Activated CD4-positive, alpha-beta T cell treated with anti-CD3 and anti-CD28 coated beads, Interleukin-10, Interleukin-2, amounts not matched to agents 100 ng/mL and 50 ng/mL, durations not matched to agents 16 hours and 8 hours (primary cell): ENCODE measurements at places on chromosomes 4 and X.

DNA sequence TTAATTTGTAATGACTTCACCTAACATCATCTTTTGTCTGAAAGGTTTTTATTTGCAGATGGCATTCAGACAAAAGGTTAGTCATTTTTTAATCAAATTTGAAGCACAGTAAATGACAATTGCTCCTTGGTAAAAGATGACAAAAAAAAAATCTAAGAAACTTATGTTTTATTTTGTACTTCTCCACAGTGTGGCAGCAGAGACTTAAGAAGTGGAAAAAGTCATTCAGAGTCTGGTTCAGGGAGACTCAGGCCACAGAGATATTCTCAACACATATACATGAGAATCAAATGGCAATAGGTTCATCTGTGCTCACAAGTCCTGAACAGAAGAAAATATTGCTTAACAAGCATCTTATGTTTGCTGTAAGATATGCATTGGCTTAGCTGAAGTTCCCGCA lies 436.2 kb downstream of the KCNIP4 start:
- no peak for DNase-seq

DNA sequence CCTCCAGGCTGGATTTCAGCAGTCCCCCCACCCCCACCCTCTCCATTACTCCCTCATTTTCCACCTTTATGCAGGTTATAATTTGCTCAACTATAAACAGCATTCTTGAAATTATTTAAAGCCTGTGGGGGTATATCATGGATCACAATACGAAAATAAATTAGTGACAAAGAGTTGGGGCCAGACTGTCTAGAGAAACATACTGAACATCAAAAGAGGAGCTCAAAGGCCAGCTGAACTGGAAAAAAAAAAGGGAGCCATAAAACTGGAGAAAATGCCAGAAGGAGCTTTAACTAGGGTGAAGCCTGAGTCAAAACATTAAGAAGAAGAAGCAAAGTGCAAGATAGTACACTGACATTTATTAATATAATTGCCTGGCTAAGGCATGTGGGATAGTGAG lies 137.8 kb downstream of the ANTXR2 start:
- no peak for DNase-seq

- DNase-seq: no peak
Observed at GRCh38 chr4:19531906-19532848, 719.5 kb upstream of the SLIT2 start.

GRCh38 chr4:38949411-38950051 lies 81.9 kb downstream of the FAM114A1 start:
- DNase-seq: peak; percentile 49

GRCh38 chr4:13306356-13306755 lies 177.8 kb downstream of the RAB28 start:
- no peak for DNase-seq

GRCh38 chr4:89121387-89122068 lies 10.2 kb downstream of the TIGD2 start:
- no peak for DNase-seq

- DNase-seq: no peak
Observed at GRCh38 chr4:183823434-183823833, 81.7 kb upstream of the STOX2 start.

DNA sequence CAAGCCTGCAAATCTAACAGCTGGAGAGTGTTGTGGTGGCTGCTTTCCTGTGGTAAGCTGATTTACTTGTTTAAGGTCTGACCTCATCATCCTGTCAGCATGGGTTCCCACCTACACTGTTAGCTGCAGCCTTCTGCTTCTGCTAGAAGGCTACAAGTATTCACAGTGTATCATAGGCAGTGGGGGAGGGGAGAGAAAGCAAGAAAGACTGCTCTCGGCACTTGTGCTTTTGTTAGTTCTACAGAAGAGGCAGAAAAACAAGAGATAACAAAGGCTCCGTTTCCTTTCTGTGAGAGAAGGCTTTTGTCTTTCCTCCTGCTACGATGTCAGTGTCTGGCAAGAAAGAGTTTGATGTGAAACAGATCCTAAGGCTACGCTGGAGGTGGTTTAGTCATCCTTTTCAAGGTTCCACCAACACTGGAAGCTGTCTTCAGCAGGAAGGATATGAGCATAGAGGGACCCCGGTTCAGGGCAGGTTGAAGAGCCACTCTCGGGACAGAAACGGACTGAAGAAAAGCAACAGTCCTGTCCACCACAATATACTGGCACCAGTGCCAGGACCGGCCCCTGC lies at the start of gene KLHL4:
Gene KLHL4 (plus strand): TSS at position 232 of the 571 bp plus-strand sequence. CDS start 92 bp downstream, at position 324.
- peak; percentile 6 for DNase-seq

- DNase-seq: no peak
Observed at GRCh38 chrX:68669094-68669860, 21.8 kb downstream of the STARD8 start.

GRCh38 chrX:117094149-117094548 lies 631.4 kb upstream of the CT83 start:
- no peak for DNase-seq

GRCh38 chr4:3335385-3335784 lies 42.6 kb downstream of the RGS12 start:
- no peak for DNase-seq

DNA sequence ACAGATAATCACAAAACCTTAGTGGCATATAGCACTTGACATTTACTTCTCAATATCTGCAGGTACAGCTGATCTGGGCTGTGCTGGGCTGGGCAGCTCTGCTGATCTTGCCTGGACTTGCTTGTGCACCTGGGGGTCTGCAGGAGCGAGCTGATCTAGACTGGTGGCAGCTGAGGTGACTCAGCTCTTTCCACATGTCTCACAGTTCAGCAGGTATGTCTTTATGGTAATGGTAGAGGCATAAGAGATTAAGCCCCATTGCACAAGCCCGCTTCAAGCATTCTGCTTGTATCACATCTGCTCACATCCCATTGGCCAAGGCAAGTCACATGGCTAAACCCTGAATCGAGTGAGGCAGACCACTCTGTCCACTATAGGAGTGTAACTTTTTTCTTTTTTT lies 506.7 kb downstream of the BCOR start:
- no peak for DNase-seq

- no peak for DNase-seq
Observed at GRCh38 chr4:186216465-186217024, 10.8 kb upstream of the KLKB1 start.
